ENCODE measurements at places on chromosomes 5 and 9. TPM values are rescaled to one million over a fixed set of nuclear protein-coding genes. Genes with fewer than 3 reads are reported as not detected.

GRCh38 chr5:155053501-155053900 lies 39.9 kb downstream of the KIF4B start:
- H3K36me3 ChIP-seq, result no peaks in the 10 kb centered on the region
- no peak for DNase-seq
- H3K27me3 ChIP-seq, result no peaks in the 10 kb centered on the region
- H3K27ac ChIP-seq, result no peak overlapping the region
- no peak overlapping the region for H3K4me3 ChIP-seq

DNA sequence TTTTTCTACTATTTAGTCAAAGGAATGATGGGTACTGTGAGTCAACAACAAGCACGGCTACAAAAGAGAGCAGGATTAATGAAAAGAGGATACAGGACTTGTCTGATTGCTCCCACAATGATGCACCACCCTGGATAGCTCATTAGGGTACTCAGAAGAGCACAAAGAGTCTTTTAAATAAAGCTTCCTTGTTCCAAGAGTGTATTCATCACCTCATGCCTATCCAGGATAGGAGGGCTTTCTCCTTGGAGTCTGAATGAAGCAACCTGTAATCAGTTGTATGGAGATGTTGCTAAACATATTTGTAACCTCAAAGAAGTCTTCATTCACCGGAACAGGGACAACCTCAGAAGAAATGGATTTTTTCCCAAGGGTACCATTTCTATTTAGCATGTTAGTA lies 219.5 kb upstream of the TMEM161B start:
- no peak overlapping the region for H3K27ac ChIP-seq
- H3K4me1 ChIP-seq, result no peaks in the 10 kb centered on the region
- H3K27me3 ChIP-seq, result no peaks in the 10 kb centered on the region
- H3K36me3 ChIP-seq, result no peaks in the 10 kb centered on the region

GRCh38 chr9:128161215-128161902 lies 1.3 kb downstream of the BBLN start:
- no peak for DNase-seq
- peaks cover 34% of the 10 kb centered on the region for H3K36me3 ChIP-seq
- H3K4me3 ChIP-seq, result no peak overlapping the region
- peaks cover 22% of the 10 kb centered on the region for H3K4me1 ChIP-seq

- no peak overlapping the region for H3K4me3 ChIP-seq
- H3K36me3 ChIP-seq, result no peaks in the 10 kb centered on the region
- no peaks in the 10 kb centered on the region for H3K27me3 ChIP-seq
- H3K27ac ChIP-seq, result no peak overlapping the region
Measured at GRCh38 chr9:112361601-112362000, 18.3 kb upstream of the HSDL2 start.

GRCh38 chr9:136532799-136533774 lies 12.8 kb downstream of the NOTCH1 start:
- H3K27ac ChIP-seq, result peak overlapping the region; percentile 79
- H3K4me3 ChIP-seq, result no peak overlapping the region
- no peak for DNase-seq
- peaks cover 24% of the 10 kb centered on the region for H3K36me3 ChIP-seq
- H3K4me1 ChIP-seq, result peaks cover 92% of the 10 kb centered on the region

Gene IL9
- total RNA-seq, result not detected
